ENCODE measurements at places on chromosomes 1 and 21.

DNA sequence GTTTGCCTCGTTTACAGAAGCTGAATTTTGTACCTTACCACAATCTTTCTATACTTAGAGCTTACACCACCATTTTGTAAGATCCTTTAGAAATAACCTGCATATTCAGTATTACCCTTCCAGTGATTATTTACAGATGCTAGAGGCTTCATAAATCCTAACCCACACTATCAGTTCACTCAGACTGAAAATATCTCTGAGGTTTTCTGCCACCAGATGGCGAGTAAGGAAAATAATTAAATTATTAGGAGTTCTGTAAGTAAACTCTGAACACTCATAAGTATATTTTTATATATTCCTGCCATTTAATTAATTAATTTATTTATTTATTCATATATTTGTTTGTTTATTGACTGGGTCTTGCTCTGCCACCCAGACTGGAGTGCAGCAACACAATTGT, 1635.2 kb downstream of the PLA2G4A start:
- no peak for DNase-seq

- peak; percentile 51 for DNase-seq
These were observed 12.6 kb upstream of the ADORA3 start for GRCh38 chr1:111516005-111516535.

DNA sequence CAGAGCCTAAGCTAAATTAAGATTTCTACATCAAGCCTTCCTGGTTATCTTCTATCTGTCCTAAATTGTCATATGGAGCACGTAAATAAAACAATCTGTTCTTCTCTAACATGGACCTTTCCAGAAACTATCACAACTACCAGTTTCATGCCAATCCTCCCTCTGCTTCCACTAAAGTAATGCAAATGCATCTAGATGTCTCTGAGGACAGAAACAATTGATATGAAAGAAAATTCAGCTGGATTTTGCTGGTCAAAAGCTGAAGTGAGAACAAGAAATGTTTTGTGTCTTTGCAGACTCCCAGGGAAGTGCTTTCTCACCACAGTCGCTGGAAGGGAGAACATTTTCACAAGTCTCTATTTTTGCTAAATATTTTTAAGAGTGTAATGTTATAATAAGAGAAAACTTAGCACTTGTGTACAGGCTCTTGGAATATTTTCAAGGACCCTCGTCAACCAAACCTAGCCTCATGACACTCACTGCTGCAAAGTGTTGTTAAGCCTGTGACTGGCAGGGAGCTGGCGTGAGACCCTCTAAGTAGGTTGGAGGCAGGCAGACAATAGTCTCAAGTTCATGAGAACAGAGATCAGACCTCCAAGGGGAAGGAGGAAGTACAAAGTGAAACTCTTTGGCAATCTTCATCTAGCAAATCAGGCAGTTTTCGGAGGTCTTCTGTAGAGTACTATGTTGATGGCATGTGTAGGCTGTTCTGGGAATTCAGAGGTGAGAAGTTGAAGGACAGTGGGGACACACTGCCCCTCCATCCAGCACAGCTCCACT, 38.8 kb downstream of the DNASE2B start:
- no peak for DNase-seq

DNA sequence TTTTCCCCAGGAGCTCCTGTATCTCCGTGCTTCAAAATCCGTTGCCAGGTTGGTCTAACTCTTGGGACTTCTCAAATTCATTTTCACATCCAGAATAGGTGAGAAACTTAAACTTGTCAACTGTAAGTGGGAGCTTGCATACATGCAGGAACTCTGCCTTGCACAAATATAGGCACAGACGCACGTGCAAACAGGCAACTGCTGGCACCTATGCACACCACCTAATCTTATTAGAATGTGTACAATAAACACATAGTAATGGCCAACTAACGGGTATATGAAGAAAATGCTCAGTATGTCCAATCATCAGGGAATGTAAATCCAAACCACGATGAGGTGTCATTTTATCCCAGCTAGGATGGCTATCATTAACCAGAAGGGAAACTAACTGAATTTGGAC, 22.6 kb upstream of the FCGR2A start:
- no peak for DNase-seq

DNA sequence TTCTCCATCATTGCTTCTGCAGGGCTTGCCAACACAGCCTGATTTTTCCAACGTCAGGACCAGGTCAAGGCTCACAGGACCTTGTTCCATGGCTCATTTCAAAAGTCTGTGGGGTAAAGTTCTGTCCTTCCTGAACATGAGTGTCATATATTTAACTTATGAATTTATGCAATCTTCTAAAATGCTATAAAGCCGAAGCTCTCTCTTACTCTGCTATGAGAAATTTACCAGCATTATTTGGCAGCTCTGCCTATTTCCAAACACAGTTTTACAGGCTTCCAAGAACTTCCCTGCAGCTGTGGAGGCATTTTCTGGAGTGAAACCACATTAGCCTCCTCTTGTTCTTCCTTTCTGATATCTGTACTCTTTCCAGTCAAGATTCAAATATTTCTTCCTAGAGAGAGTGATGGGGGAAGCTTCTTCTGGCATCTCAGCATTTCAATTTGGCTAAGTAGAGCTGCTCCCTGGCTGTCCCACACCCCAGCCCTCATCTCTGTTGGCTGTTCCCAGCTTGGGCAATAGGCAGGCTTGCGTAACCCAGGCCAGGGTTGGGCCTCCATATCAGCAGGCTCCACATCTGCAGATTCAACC, 15.6 kb upstream of the HMGCS2 start:
- peak; percentile 41 for DNase-seq

- DNase-seq, result peak; percentile 65
These were observed 829 bp downstream of the PEA15 start for GRCh38 chr1:160206036-160206389.

GRCh38 chr1:174999936-175000696, at the start of gene CACYBP:
Gene CACYBP (plus strand): TSS chr1:174999947. CDS start chr1:175000181, 234 bp downstream.
- no peak for DNase-seq

DNA sequence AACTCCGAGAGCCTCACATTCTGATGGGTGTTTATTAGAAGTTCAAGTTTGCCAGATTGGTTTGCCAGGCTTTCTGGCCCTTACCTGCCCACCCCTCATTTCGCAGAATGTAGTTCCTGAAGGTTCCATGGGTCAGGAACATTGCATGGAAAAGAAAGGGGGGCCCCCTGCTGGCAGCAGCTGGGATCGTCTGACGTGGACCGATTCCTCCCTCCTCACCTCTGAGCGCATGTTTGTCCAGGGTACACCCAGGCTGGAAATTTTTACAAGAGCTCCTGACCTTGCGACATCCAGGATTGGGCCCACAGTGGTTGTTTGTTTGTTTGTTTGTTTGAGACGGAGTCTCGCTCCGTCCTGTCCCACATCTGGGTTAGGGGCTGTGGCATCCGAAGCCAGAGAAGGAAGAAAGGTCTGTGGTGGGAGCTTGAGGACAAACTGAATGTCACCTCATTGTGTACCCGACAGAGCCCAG, 126.0 kb upstream of the TMEM51 start:
- DNase-seq, result peak; percentile 78

DNA sequence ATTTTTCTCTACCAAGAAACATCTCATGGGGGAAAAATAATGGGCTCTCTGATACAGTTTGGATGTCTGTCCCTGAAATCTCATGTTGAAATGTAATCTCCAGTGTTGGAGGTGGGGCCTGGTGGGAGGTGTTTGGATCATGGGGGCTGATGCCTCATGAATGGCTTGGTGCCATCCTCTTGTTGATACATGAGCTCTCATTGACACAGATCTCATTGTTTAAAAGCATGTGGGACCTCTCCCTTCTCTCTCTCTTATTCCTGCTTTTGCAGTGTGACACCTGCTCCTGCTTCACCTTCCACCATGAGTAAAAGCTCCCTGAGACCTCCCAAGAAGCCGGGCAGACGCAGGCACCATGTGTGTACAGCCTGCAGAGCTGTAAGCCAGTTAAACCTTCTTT, 332.5 kb upstream of the NRIP1 start:
- DNase-seq, result no peak

GRCh38 chr1:43481491-43481890, 27.8 kb upstream of the HYI start:
- no peak for DNase-seq

- DNase-seq, result no peak
These were observed 22.7 kb downstream of the NAV1 start for GRCh38 chr1:201561601-201562000.

GRCh38 chr1:55320891-55321290, 105.7 kb upstream of the USP24 start:
- DNase-seq, result peak; percentile 3

DNA sequence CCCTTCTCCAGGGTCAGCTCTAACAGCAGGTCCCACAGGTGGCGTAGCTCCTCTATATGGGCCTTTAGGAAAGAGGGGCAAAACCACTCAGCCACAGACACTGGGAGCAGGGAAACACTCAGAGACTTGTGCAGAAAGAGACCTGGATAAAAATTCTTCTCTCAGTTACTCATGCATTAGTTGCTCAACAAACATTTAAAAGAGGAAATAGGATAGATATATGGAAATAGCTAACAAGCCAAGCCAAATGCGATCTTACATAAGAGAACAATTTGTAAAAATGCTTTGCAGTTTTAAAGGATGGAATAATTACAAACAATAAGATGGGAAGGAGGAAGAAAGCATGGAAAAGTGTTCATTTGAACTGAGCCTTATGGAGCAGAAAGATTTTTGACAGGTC, 4.9 kb downstream of the SPTA1 start:
- no peak for DNase-seq

- no peak for DNase-seq
These were observed 21.1 kb downstream of the SMAP2 start for GRCh38 chr1:40394491-40395172.

GRCh38 chr1:91889717-91890459, 3.9 kb upstream of the TGFBR3 start:
- DNase-seq, result no peak

DNA sequence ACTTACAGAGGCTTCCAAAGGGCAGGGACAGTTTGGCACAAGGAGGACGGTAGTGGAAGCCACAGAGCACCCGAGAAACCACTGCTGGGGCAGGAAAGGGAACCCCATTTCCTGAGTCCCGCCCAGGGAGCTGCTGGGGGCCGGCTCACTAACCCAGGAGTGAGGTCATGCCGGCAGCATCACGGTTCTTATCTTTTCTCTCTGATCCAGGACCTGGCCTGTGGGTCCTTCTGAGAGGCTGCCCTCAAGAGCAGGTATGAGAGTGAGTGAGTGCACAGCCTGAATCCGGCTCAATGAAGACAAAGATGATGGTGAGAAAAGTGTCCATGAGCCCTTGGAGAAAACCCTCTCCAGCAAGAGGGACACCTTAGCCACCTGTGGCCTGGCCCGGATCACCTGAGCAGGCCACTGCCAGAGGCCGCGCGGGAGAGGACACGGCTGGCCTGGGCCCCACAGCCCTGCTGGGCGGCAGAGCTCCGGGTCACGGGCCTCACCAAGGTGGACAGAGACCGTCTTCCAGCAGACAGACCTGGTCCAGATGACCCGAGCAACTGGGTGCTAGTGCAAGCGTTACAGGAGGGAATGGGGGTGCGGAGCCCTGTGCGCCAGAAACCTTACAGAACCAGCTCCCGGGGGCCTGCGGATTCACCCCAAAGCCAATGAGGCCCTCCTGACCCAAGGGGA, 94.9 kb downstream of the RIPK4 start:
- no peak for DNase-seq

GRCh38 chr1:54391450-54392209, 14.6 kb downstream of the SSBP3 start:
- DNase-seq, result no peak

- DNase-seq, result no peak
These were observed 18.3 kb downstream of the PPT1 start for GRCh38 chr1:40078512-40079333.
